Activated CD4-positive, alpha-beta T cell treated with anti-CD3 and anti-CD28 coated beads for 1 hour (primary cell): ENCODE measurements at places on chromosomes 12 and 14.

GRCh38 chr12:122079532-122080081, 1.1 kb downstream of the MLXIP start:
- DNase-seq = no peak

DNA sequence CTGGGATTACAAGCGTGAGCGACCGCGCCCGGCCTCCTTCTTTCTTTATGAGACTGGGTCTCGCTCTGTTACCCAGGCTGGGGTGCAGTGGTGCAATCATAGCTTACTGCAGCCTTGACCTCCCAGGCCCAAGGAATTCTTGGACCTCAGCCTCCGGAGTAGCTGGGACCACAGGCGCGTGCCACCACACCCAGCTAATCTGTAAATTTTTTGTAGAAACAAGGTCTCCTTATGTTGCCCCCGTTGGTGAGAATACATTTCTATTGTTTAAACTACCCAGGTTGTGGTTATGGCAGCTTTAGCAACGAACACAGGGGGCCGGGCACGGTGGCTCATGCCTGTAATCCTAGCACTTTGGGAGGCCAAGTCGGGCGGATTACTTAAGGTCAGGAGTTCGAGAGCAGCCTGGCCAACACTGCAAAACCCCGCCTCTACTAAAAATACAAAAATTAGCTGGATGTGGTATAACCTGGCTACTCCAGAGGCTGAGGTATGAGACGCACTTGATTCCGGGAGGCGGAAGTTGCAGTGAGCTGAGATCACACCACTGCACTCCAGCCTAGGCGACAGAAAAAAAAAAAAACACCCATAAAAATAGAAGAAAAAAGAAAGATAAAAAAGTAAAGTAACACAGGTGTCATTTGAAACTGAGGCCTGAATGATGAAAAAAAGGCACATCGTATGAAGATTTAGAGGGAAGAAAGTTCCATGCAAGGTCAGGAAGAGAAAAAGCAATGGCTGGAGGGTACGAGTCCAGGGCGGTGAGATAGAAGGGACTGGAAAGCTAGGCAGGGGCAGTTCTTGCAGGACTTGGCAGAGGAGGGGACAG, 977 bp upstream of the TMEM120B start:
- DNase-seq = no peak

- no peak for DNase-seq
Observed at GRCh38 chr14:41302776-41303175, 303.9 kb upstream of the LRFN5 start.

- no peak for DNase-seq
Observed at GRCh38 chr12:111390910-111391309, 14.8 kb upstream of the SH2B3 start.

GRCh38 chr14:93727039-93727740, 61.1 kb downstream of the PRIMA1 start:
- no peak for DNase-seq

DNA sequence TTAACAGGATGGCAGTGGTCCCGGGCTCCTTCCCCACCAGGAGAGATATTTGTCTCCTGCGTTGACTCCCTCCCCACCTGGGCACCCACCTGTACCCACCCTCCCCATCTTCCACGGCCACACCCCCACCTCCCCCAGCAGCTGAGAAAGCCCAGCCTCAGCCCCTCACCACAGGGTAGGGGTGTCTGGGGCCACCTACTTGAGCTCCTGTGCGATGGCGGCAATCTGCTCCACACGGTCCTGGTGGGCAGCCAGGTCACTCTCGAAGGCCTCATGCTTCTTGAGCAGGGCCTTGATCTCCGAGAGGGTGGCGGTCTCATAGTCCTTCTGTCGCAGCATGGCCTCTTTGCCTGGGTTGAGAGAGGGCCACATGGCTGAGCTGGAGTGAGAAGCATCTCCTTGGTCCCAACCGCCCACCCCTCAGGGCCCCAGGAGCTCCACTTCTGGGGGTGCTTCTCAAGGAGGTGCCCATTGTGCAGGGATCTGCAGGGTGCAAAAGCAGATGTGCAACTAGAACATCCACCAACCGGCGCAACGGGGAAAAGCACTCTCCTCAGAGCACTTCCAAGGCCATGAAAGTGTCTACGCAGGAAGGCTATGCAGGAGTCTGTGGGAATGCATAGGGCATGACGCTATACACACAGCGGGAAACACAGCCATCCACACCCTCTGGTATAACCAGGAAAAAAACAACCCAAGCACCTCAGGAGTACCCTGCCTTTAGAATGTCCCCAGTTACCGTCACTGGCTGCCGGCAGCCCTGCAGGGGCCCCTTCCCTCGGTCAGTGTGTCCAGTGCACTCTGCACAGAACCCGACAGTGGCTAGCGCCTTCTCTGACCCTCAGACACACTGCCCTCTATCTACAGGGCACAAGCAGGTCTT, 92.6 kb upstream of the ZFP36L1 start:
- DNase-seq = no peak

GRCh38 chr12:89364631-89365030, 12.3 kb upstream of the DUSP6 start:
- no peak for DNase-seq

GRCh38 chr12:104546575-104546974, 89.8 kb downstream of the CHST11 start:
- no peak for DNase-seq

DNA sequence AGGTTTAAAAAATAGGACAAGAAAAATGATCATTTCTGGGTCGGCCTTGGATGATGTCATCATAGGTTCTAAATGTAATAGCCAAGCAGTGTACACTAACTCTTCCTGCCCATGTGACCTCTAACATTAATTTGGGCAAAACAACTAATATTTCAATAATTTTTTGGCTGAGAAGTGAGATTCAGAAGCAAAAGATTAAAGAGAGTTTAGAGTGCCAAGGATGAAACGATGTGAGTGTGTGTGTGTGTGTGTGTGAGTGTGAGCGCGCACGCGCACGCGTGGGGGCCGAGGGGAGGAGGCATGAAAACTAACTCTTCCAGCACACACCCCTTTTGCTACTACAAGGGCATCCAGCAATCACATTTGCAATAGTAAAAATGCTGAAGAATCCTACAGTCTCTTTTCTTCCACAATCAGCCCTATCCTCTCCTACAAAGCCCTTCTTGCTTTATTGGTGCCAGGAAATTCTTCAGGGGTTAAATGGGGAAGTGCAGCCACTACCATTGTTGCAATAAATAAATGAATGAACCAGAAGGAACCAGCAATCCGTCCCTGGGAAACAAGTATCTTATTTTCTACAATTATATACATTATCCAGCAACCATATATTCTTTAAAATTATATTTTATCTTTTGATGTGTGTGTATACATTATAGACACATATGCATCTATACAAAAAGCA, 52.9 kb downstream of the PEBP1 start:
- DNase-seq = no peak

- no peak for DNase-seq
Observed at GRCh38 chr12:62928632-62929031, 6.3 kb downstream of the PPM1H start.

GRCh38 chr14:99383472-99384449, 96.9 kb downstream of the SETD3 start:
- DNase-seq = no peak
